ENCODE measurements at places on chromosomes 2 and 18.

GRCh38 chr2:17000184-17000482 lies 334.5 kb upstream of the CYRIA start:
- DNase-seq, result no peak

DNA sequence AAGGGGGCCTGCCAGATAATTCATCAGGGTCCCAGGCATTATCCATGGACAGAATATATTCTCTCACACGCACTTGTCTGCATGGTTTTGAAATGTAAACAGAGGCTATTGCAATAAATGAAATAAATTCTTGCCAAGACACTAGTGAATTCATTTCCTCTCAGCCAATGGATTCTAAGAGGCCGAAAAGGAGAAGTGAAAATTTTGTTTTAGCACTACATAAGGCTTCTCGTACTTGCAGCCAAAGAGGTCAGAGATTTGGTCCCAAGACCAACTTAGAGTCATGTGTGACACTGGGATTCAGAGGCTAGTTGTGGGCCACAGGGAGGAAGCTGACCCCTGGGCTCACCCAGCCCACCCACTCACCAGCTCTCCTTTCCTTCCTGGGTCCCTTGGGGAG lies 184.1 kb upstream of the GLI2 start:
- no peak for DNase-seq

GRCh38 chr2:135641156-135642068 lies 100.2 kb upstream of the UBXN4 start:
- no peak for DNase-seq

DNA sequence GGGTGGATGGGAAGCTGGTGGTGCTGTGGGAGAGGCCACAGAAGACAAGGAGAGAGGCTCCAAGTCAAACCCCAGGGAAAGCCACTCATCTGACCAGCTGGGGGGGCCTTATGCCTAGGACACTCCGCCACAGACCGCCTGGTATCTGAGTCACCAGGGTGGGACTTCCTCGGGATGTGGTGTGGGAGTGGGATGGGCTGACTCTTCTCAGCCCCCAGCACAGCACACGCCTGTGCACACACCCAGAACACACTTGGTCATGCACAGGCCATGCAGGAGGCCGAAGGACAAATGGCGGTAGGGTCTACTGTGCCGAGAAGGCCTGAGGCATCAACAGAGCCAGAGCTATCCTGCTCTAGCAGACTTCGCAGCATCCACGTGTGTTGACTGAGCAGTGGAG lies 136.4 kb downstream of the INHBB start:
- DNase-seq, result no peak

- no peak for DNase-seq
These were observed 1.4 kb downstream of the CCDC142 start for GRCh38 chr2:74481431-74481830.

Data from GM12864 (cell line).